Head of caudate nucleus (tissue), 42 donors: ENCODE measurements at places on chromosomes 13 and 19.

DNA sequence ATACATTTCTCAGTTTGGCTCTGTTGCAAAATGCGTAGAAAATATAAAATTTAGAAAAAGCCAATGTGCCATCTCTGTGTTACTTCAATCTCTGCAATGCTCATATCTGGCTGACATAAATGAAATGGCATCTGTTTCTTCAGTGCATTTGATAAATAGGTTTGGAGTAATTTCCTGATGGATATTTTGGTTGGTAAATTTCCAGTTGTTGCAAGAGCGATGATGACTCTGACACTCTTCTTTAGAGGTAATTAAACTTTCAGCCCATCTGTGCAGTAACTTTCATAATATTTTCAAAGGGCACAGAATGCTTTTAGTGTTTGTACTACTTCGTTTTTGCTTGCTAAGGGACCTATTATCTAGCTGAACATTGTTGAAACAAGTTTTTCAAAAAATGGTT lies 1286.4 kb downstream of the PCDH9 start:
- no peak for DNase-seq

DNA sequence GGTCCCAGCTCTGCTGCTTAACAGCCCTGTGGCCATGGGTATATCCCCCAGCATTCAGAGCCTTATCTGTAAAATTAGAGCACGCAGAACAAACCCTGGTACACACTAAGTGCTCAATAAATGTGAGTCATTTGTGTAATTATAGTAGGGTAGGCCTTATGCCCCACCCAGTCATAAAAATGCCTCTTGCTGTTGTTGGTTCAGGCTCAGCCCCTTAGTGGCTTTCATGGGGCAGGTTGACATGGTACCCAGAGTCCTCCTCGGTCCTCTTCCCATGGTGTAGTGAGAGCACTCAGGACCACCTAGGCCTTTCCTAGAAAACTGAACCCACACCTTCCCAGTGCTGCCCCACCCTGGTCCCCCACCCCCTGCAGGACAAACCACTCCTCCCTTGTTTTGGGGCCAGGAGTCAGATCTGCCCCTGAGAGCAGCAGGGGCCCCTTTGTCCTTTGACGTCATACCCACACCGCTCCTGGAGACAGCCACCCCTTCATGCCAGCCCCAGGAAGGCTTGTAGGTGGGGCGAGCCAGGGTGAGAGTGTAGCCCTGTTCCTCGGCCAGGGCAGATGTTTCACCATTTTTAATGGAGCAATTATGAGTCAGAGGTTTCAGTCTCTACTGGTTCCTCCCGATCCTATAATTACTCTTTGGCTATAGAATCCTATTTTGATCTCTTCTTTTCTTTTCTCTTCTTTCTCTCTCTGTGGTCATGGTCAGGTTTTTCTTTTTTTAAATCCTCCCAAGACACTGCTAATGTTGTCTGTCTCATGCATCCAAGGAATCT lies 36.8 kb downstream of the ACTN4 start:
- no peak for DNase-seq

- peak; percentile 69 for DNase-seq
Observed at GRCh38 chr19:42422901-42423461, 4.2 kb downstream of the LIPE start.

GRCh38 chr19:43956827-43957226 lies 5.8 kb downstream of the ZNF221 start:
- no peak for DNase-seq

DNA sequence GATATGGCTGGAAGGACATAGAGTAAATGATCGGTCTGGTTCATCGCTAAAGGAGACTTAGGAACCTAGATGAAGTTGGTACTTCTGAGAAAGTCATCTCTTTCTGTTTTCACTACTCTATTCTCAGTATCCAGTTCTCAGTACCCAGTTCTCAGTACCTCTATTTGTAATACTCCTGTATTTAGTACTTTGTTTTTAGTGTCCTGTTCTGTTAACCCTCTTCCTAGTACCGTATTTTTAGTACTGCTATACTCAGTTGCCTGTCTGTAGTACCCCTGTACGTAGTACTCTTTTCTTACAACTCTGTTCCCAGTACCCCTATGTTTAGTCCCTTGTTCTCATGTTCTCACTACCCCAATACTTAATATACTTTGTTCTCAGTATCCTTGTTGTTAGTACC lies 1.2 kb downstream of the RFXAP start:
- no peak for DNase-seq

- DNase-seq: no peak
Observed at GRCh38 chr19:33902395-33902794, 105.7 kb downstream of the KCTD15 start.

- DNase-seq: no peak
Observed at GRCh38 chr19:32471811-32472210, 66.2 kb downstream of the DPY19L3 start.

DNA sequence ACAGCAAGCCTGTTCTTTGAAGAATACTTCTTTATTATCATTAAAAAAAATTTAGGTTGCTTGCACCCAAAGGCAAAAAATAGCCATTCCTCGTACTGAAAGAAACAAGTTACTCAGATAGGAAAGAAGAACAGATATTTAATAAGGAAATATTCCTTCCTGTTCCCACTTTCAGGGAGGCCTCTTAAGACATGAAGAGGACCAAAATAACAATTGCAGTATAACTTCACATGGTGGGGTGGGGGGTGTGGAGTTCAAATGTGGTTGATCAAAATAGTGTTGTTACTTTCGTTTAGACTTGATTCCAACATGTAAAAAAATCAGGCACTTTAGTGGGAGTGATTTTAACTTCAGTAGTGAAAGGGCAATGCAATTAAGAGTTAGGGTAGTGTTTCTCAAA lies 3.6 kb downstream of the RGCC start:
- DNase-seq: no peak

GRCh38 chr13:57128909-57129308 lies 11.8 kb upstream of the PRR20A start:
- DNase-seq: no peak
